ENCODE measurements at places on chromosomes 3 and 15. TPM values are rescaled to one million over a fixed set of nuclear protein-coding genes. Genes with fewer than 3 reads are reported as not detected.
A peak's percentile ranks its signal among the peaks of the same experiment; 100 is the strongest.

- peak; percentile 42 for DNase-seq
Observed at GRCh38 chr3:149085828-149086231, 503 bp downstream of the HLTF start.

GRCh38 chr15:48914717-48915116 lies 36.8 kb downstream of the EID1 start:
- DNase-seq, result no peak

- peak; percentile 44 for DNase-seq
Observed at GRCh38 chr15:70243686-70244540, 146.2 kb upstream of the TLE3 start.

GRCh38 chr3:146881966-146882760 lies 277.0 kb upstream of the PLSCR5 start:
- DNase-seq, result no peak

The ADCY5 gene
- total RNA-seq, result 48.2 TPM

The HDC gene
- total RNA-seq, result 6.5 TPM

The BSN gene
- total RNA-seq, result 0.96 TPM

The PCNP gene
- total RNA-seq, result 141 TPM
